ENCODE measurements at places on chromosomes 13 and 19.

DNA sequence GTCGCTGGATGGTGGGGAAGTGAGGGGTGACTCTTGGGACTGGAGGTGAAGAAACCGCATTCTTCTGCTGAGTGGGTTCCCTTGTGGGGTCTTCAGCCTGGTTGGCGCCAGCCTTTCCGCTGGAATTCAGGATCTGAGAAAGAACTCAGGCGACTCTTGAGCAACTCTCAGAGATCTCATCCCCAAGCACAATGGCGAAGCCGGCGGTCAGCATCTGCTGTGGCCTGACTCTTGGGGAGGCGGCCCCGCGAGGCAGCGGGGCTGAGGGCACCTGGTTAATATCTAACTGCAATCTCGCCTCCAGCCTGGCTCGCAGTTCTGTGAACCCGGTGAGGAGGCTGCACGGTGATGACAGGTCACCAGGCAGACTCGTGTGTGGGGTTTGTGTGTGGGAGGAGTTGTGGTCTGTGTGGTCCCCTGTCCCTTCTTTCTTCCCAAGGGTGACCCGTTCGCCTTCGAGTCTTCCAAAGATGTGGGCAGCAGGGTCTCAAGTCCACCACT lies 883 bp downstream of the ZNF441 start:
- peak; percentile 66 for DNase-seq

- DNase-seq: no peak
Observed at GRCh38 chr13:47519626-47520025, 481.4 kb downstream of the SUCLA2 start.

DNA sequence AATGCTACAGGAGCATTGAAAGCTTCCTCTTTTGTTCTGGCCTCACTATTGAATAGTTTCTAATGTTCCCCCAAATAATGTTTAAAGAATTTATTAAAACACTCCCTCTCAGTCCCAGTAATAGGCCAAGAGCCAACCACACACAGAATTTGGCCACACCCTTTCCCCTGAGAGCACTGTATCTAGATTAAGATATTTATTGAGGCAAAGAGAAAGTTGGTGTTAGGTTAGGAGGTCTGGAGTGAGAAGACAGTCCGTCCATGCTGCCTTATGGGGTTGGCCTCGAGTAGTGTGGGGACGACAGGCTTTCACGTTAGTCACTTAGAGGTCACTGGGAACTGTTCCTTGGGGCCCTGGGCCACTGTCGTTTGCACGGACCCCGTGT lies 122.9 kb upstream of the RNF113B start:
- DNase-seq: no peak

GRCh38 chr19:36266375-36266961 lies 51.6 kb downstream of the ZNF146 start:
- DNase-seq: no peak

- no peak for DNase-seq
Observed at GRCh38 chr13:39462428-39462827, 140.6 kb downstream of the LHFPL6 start.

DNA sequence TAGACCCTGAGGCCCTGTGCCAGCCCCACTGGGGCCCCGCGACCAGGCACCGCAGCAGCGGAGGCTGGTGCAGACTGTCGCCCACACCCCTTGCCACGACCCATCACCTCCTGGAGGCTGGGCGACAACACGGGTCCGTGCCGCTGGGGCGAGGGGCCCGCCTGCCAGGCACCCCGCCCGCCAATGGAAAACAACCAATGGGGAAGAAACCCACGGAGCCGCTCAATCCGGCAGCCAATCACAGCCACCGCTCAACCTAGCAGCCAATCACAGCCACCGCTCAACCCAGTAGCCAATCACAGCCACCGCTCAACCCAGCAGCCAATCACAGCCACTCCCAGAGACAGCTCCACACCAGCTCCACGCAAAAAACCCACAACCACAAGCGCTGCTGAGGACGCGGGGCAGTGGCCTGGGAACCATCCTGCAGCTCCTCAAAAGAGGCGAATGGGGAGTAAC lies 29.7 kb downstream of the GPX4 start:
- no peak for DNase-seq

GRCh38 chr13:30745906-30746686 lies 10.8 kb downstream of the ALOX5AP start:
- DNase-seq: no peak

- no peak for DNase-seq
Observed at GRCh38 chr13:74229242-74229641, 95.0 kb upstream of the KLF12 start.

- no peak for DNase-seq
Observed at GRCh38 chr13:30763786-30764413, 28.6 kb downstream of the ALOX5AP start.

- DNase-seq: no peak
Observed at GRCh38 chr13:24748061-24748400, 15.9 kb upstream of the RNF17 start.

GRCh38 chr13:27313770-27314169 lies 43.1 kb downstream of the RASL11A start:
- DNase-seq: no peak

DNA sequence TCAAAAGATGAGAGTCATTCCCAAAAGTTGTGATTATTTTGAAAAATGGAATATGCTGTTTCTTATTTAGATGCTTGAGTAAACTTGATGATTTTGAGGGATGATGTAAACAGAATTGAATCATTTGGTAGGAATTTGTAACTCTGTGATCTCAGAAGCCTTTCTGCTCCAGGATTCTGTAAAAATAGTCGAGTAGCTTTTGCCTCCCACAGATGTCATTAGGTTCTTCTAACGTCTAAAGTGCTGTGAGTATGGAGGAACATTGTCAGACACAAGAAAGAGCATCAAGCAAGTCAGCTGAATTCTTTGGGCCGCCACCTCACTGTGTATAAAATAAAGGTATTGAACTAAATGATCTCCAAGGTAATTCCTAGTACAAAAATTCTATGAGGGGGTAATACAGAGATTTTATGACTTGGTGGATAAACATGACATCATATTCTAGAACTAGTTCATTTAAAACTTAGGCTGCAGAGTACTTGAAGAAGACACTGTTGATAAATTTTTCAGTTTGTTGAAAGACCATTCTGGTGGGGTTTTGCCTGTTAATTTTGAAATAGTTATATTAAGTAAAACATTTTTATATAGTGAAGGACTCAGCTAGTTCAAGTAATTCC lies 1.4 kb upstream of the GPR183 start:
- no peak for DNase-seq

GRCh38 chr19:16585808-16586476 lies 13.7 kb upstream of the SLC35E1 start:
- DNase-seq: no peak

- no peak for DNase-seq
Observed at GRCh38 chr13:43258771-43259170, 235.4 kb downstream of the DNAJC15 start.

DNA sequence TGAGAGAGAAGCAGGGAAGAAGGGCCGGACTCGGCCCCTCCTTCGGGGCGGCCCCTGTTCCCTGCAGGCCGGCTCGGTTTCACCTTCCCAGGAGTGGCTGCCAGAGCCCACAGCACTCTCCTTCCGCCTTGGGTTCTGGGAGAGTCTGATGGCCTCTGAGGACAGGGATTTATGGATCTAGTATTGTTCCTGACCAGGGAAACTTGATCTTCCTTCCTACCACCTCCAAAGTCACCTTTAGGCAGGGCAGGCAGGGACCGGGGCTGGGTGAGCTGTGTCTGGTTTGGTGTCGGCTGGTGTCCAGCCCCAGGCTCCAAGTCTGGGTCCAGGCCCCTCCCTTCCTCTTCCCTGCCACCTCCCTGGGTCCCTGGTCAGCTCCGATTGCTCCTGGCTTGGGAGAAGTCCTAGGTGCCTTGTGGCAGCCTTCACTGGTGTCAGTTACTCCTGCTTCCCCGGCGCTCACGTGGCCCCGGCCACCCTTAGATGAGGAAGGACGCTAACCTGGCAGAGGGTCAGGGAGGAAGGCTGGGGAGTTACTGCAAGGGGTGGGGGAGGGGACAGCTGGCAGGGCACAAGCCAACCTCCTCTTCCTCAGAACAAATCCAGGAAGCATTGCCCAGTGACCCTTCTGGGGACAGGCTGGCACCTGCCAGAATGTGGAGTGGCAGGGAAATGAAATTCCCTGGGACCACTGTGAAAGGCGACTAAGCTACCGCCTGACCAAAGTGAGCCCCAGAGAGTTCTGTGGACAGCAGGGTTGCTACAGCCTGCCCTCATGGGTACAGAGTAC lies 18.8 kb downstream of the RFX1 start:
- DNase-seq: no peak

DNA sequence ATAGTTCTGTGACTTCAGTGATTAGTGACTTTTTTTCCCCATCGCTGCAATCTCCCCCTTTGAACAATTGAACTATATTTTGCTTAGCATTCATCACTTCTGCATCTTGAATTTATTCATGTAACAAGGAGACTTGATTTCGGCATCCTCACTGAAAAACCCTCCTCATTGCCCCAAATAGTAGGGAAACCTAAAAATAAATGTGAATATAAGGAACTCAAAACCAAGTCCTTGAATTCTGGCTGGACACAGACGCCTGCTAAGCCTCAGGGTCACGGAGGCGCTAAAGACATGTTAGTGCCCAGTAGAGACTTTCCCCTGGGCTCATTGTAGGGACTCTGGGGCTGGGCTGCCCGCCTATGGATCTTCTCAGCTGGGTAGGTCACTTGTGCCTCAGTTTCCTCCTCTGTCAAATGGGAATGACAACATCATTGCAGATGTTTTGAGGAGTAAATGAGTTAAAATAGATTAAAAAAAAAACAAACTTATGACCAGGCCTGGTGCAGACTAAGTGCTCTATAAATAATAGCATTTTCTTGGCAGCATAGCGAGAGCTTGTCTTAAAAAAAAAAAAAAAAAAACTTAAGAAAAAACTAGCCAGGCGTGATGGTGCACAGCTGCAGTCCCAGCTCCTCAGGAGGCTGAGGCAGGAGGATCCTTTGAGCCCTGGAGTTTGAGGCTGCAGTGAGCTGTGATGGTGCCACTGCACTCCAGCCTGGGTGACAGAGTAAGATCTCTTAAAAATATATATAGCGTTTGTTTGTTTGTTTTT lies 1.8 kb upstream of the ADGRE5 start:
- no peak for DNase-seq

GRCh38 chr19:30437869-30438268 lies 65.7 kb downstream of the ZNF536 start:
- DNase-seq: no peak

GRCh38 chr19:46993622-46994021 lies 26.0 kb upstream of the NPAS1 start:
- DNase-seq: no peak

All from liver (tissue), 10 donors.